OCI-M1 (cell line): ENCODE measurements at places on chromosomes 13 and 19.

- peak; percentile 43 for DNase-seq
These were observed 9.4 kb downstream of the SIRT6 start for GRCh38 chr19:4172861-4173473.

DNA sequence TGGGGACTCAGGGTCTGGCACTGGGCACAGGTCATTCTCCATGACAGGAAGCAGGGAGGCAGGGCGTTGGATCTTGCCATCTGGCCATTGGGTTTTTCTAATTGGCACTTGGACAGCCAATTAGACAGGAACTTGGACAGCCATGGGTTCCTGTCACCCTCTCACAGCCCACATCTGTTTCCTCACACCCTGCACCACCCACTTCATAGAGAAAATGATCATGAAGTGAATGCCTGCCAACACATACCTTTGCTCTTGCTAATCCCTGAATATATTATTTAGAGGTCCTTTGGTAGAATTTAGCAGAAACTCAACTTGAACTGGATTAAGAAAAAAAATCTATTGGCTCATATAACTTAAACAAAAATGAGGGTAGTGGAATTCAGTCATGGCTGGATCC lies 4.9 kb upstream of the OLFM2 start:
- no peak for DNase-seq

- DNase-seq = no peak
These were observed 452.7 kb downstream of the FOXO1 start for GRCh38 chr13:40213779-40214178.

GRCh38 chr13:40478775-40479174 lies 187.7 kb downstream of the FOXO1 start:
- no peak for DNase-seq
